ENCODE measurements at places on chromosomes 11 and 22.

DNA sequence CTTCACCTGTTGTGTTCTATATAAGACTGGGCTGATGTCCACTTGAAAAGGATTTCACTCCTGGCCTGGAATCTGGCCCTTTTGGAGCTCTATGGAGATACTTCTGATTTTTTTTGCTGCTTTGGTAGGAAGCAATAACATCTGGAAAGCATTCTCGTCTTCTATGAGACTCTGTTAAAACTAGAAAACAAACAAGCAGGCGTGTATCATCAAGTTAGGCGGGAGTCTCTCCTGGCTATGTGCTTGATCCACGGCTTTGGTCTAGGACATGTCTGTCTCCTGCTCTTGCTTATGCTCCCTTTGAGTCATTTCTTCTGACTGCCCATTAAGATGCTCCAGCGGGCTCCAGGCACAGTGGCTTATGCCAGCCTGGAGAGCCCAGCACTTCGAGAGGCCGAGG, 121.4 kb upstream of the TTC12 start:
- peak; percentile 51 for DNase-seq

- no peak for DNase-seq
Measured at GRCh38 chr11:57481315-57481714, 21.0 kb downstream of the RTN4RL2 start.

DNA sequence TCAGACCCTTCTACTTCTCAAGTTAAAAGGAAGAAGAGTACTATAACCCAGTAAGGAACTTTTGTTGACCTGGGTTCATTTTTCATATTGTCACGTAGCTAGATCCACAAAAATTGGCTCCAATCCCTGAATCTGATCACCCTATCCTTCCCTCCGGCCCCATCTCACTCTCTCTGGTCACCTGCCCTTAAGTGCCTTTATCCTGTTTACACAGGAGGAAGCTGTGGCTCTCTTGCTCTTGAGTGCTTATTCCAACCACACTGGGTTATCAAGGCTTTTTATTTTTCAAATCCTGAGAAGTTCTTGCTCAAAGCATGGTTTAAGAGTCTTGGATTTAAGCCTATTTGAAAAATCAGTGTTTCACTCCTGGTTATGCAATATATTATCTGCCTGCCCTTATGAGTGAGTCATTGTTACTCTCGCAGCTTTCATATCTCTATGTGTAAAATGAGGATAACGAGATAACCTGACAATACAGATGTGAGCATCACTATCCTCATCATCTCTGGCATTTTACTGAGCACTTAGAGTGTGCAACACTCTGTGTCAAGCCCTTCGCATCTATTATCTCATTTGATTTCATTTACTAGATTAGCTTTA, 293.9 kb downstream of the GUCY1A2 start:
- no peak for DNase-seq

- no peak for DNase-seq
Measured at GRCh38 chr22:30253205-30253852, 6.8 kb upstream of the LIF start.

- no peak for DNase-seq
Measured at GRCh38 chr11:111448414-111448813, 63.8 kb downstream of the BTG4 start.
